ENCODE measurements at places on chromosomes 3 and 15.

- no peak for DNase-seq
These were observed 48.9 kb downstream of the GLDN start for GRCh38 chr15:51390241-51390965.

DNA sequence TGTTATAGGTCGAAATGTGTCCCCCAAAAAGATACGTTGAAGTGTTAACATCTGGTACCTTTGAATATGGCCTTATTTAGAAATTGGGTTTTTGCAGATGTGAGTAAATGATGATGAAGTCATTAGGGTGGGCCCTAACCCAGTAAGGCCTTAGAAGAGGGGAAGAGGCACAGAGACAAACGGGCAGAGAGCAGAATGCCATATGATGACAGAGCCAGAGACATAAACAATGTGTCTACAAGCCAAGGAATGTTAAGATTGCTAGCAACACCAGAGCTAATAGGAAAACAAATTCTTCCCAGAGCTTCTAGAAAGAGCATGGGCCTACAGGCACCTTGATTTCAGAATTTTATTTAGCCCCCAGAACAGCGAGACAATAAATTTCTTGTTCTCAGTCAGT lies 693.1 kb upstream of the NECTIN3 start:
- DNase-seq: no peak

DNA sequence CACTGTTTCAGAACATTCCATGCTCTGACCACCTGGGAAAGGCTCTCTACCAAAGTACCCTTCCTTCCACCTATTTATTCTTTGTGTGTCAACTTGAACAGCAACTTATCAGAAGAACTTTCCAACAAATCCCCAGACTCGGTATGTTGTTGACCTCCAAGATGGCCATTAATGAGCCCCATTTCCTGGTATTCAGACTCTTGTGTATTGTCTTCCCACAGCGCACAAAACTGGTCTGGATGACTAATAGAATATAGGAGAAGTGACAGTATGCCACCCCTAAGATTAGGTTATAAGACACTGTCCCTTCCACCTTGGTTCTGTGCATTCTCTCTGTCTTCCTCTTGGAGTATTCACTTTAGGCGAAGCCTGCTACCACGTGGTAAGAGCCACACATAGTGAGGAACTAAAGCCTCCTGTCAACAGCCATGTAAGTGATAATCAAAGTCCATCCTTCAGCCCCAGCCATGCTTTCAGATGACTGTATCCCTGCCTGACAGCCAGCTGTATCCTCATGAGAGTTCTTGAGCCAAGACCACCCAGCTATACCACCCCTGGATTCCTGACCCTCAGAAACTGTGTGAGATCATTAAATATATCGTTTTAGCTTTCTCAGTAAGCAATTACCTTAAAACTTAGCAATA lies 481.7 kb downstream of the MAGI1 start:
- no peak for DNase-seq

- DNase-seq: no peak
These were observed 13.8 kb upstream of the ATP2B2 start for GRCh38 chr3:10519236-10519635.

DNA sequence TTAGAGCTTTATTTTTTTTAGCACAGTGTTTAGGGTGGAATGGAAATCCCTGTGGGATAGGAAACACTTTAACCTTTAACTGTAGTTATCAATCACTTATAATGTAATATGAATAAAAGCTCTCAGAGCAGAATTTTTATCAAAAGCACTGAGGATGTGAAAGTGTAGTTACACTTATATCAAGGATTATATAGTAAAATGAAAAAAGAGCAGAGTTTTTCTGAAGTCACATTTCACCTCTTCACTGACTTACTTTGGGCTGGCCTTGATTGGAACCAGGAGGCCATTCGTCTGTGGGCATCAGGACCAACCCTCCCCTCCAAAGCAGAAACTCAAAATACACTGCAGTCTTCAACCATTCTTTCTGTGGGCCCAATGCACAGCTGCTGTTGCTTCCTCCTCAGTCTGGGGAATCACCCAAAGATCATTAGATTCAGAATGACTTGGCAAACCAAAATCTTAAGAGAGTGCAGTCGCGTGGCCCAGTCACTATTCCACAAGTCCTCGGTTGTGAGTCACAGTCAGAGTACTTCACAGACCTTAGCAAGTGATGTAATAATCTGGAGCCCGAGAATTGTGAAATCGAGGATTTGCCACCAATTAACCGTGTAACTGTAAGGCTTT lies 132.6 kb upstream of the COL8A1 start:
- no peak for DNase-seq

- DNase-seq: peak; percentile 75
These were observed 4.4 kb upstream of the BRPF1 start for GRCh38 chr3:9727041-9727595.

GRCh38 chr3:130671545-130672312 lies 74.9 kb downstream of the PIK3R4 start:
- DNase-seq: no peak

DNA sequence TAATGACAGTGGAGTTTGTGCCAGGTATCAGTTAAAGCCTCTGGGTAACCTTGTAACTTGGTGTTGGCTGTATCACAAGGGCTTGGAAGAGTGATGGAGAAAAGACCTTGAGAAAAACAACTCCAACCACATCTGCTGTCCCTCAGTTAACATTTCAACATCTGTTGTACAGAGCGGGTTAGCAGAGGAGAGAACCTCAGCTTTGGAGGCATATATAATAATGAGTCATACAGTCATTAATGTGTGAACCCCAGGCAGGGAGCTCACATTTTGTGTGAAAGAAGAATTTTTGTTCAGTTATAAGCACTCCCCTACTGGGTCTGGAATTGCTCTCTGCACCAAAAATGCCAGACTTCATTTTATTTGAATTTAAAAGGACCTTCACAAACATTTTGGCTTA lies 439.5 kb downstream of the PDCD6IP start:
- no peak for DNase-seq

GRCh38 chr3:15159501-15160136 lies 46.4 kb upstream of the CAPN7 start:
- DNase-seq: no peak

DNA sequence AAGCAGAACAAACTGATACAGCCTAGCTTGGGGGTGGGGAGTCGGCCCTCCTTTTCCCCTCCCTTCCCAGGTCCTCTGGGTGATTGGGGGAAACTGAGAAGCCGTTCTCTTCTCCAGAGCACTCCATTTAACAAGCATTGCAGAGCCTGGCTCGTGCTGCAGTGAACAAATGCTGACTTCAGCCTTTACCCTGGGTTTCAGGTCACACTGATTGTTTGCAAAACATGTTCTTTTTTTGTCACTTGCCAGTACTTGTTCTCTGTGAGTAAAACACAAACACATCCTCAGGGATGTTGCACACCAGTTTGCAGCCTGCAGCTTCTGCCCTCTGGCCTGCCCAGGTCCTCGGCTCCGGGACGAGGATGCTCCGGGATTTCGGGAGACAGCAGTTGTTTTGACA lies 132.8 kb downstream of the PGPEP1L start:
- DNase-seq: no peak

GRCh38 chr3:4985330-4986174 lies 6.3 kb downstream of the BHLHE40 start:
- DNase-seq: no peak

DNA sequence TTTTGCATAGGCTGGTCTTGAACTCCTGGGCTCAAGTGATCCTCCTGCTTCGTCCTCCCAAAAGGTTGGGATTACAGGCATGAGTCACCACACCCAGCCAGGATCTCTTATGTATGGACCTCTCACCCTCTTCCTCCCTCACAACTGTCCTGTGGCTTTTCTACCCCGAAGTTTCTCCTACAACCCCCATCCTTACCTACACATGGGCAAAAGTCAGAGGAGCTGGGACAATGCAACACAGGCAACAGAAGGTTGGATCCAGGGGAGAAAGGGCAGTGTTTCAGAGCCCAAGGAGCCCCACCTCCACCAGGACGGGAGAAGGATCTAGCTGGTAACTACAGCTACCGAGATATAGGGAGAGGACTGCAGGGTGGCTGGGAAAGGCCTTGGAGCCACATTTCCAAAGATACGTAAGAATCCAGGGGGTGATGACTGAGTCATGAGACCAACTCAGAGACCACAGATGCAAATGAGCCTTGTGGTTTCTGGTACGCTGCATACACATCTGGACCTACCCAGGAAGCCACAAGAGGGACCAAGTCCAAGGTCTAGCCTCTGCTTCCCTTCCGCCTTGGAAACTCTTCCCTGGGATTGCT lies 13.6 kb downstream of the IGDCC4 start:
- no peak for DNase-seq

GRCh38 chr15:70357453-70357852 lies 259.7 kb upstream of the TLE3 start:
- no peak for DNase-seq

GRCh38 chr3:135975053-135975452 lies 9.5 kb downstream of the PPP2R3A start:
- DNase-seq: no peak

- no peak for DNase-seq
These were observed 149.3 kb upstream of the CTDSPL start for GRCh38 chr3:37712421-37712820.
